Activated naive CD8-positive, alpha-beta T cell treated with anti-CD3 and anti-CD28 coated beads, Interleukin-2, amount 50 U/mL, for 16 hours (primary cell): ENCODE measurements at places on chromosomes 1 and 21.
A peak's percentile ranks its signal among the peaks of the same experiment; 100 is the strongest.

DNA sequence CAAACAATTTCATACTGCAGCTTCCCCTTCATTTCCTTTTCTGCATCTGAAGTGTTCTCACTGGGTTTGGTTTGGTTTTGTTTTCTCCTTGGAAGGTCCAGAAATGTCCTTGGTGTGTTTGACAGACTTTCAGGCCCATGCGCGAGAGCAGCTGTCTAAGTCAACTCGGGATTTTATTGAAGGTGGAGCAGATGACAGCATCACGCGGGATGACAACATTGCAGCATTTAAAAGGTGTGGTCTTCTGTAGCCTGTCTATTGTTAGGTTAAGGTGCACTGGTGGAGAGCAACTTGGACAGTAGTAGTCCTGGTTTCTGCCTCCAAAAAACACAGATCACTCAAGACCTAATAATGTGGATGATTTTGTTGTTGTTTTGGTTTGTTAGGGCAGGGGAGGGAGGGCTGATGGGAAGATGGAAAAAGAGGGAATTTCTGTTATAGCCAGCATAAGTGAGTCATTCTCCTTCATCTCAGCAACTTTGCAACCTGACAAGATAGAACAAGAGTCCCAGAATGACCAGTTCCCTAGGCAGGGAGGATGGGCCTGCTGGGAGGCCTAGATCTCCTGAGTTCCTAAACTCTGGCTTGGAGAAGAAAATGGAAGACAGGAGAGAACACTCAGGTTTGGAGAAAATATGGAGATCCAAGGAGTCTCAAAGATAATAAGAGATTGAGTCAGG lies 12.5 kb downstream of the HAO2 start:
- DNase-seq, result no peak

DNA sequence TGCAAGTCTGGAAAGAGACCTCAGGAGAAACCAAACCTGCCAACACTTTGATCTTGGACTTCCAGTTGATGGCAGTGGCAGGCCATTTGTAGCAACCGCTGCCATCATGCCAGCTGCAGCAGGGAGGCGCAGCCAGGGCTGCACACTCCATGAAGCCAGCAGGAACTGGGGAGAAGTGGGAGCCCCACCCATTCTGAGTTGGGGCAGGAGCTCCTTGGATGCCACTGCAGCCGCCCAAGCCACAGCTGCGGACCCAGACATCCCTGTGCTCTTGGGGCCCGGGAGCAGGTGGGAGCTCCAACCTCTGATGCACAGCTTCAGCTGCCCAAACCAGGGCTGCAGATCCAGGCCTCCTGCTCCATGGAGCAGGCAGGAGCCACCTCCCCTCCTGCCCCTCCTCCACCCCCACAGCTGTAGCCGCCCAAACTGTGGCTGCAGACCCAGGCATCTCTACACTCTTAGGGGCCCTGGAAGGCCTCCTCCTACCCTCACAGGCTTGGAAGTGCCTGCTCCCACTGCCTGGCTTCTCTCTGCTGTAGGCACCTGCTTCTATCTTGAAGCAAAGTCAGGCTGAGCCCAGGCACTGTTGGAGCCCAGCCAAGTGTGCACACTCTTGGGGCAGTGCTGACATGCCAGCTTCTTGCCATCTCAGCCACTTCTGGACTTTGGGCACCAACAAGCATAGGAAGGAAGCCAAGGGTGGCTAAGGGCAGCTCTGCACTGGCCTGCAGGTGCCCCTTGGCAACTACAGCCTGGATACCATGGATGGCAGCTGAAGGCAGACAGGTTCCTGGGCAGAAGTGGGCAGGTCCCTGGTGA lies 20.0 kb upstream of the DISP1 start:
- DNase-seq, result no peak

- no peak for DNase-seq
These were observed 483.0 kb downstream of the NCAM2 start for GRCh38 chr21:21481239-21481638.

DNA sequence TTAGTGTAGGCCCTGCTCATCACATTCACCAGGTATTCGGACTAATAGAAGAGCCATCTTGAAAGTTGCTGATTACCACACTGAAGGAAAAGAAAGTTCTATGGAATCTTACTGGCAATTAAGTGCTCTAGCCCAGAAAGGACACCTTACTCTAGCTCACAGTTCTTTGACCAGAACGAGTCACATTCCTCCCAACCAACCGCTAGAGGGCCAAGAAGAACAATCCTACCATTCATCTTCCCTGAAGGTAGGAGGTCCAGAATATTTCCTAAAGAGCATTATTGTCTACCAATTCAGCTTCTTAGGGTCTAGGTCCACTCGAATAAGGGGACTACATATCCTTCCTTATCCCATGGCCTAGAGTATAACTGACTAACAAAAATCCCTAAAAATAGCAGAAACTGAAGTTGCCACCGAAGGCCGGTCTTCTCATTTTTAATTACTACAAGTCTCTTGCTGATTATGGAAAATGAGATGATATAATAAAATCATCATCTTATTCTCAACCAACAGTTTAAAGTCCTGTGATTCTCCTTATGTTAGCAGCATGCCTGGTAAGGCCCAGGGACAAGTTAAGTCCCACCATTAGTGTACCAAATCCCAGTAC lies 2.7 kb upstream of the FMO1 start:
- no peak for DNase-seq

DNA sequence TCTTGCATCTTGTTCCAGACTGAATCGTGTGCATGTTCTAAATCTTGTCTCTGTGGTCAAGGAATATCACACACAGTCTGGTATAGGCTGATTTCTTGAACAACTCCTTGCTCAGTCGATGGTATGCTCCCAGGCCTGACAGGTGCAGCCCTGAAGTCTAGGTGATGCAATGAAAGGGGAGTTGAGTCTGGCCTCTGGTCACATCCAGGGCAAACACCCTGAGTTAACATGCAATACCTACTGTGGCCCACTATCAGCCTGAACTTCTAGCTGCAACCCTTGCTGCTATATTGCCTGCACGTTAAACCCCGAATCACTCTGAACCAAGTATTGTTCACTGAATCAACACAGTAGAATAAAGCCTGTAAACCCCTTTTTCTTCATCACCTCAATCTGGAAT lies 303.4 kb downstream of the USP25 start:
- DNase-seq, result no peak

DNA sequence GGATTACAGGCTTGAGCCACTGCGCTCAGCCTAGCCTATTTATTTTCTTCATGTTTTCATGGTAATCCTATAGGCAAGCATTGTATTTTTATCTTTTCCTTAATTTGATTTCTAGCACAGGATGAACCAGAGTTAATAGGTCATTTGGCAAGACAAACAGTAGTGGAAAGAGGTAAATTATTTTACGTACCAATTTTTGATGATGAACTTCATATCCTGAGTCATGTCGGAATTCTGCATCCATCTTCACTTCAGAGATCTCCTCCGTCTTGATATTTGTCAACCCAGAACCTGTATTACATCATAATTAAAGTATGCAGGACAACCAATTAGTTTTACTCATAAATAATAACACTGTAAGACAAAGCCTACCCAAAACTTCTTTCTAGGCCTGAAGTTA lies 162.6 kb downstream of the GABPA start:
- DNase-seq, result no peak

DNA sequence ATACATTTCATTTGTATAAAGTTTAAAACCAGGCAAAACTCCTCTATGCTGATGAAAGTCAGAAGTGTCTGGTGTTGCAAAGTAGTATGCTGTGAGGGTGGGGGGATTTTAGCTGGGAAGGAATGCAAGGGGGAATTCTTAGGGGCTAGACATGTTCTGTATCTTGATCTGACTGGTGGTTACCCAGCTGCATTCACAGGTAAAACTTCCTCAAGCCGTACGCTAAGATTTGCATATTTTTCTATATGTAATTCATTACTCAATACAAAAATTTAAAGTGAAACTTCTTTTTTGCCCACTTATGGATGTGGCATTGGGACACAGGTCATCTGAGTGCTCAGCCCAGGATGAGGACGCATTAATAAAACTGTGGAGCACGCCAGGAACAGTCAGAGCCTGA lies 323.3 kb downstream of the PAPPA2 start:
- DNase-seq, result no peak

- no peak for DNase-seq
These were observed 9.4 kb downstream of the PIGP start for GRCh38 chr21:37063433-37063832.

DNA sequence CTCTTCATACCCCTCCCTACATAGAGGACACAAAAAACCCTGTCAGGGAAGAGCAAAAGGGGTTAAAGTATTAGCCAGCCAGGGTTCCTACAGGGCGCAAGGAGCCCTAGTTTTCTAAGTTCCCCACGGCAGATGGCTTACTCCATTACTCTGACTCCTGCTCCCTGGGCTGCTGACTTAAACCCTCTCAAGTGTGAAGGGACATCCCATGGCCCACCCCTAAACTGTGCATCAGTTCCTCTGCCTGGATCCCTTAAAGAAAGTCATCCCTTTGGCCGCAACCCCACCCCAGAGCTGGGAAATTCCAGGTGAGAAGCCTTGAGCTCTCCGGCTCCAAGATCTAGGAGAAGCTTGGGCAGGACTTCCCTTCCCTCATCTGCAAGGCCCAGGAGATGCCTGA lies 236.0 kb downstream of the TOMM20 start:
- no peak for DNase-seq

- no peak for DNase-seq
These were observed 34.3 kb upstream of the RAP1GAP start for GRCh38 chr1:21703318-21703963.

- no peak for DNase-seq
These were observed 49.6 kb upstream of the ADAR start for GRCh38 chr1:154657556-154657955.

DNA sequence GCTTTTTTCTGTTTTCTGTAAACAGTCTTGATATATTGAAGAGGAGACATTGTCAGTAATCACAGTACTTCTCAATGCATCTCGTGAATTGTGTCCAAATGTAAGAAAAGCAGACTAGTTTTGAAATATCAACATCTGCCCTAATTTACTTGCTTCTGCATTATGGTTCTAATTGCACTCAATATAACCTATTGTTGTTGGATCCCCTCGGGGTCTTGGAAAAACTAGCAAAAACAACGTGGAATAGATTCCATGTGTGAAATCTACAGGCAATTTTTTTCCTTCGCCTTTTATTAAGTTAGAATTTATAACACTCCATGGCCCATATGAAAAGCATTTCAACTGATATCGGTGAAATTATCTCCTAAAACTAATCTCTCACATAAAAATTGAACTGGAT lies 236.5 kb downstream of the TTLL7 start:
- DNase-seq, result no peak

GRCh38 chr1:204997591-204998355 lies 45.2 kb upstream of the CNTN2 start:
- no peak for DNase-seq

DNA sequence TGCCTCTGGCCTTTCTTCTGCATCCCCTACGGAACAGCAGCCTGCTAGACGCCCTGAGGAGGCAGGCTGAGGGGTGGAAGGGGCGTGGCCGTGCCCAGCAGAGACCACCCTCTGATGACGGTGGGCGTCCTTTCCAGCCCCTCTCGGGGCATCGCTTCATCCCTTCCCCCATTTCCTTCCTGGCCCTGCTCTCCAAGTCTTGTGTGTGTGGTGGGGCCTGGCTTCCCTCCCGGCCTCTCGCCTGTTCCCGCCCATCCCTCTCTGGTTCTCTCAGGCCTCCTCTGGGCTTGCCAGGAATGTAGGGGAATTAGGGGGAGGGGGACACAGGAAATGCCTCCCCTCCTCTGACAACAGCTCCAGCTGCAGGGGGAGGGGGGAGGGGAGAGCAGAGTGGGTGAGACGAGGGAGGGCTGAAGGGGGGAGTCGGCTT lies 51.1 kb downstream of the SKI start:
- no peak for DNase-seq

- DNase-seq, result no peak
These were observed 5.0 kb upstream of the DUSP23 start for GRCh38 chr1:159775716-159776115.

DNA sequence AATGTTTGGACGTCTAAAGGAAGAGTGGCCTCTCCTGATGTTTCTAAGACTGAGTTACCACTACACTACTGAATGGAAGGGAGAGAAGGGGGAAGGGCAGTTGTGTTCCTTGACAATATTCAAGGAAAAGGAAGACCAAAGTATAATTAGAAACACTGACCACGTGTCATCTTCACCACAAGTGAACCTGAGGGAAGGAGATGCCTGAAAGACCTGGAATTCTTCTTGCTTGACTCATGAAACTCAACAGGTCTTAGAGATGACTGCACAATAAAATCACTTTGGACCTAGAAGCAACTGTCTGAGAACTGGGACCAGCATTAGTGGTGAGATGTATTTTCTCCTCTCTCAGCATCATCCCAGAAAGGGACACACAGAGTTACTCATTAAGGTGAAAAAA lies 56.7 kb downstream of the PTPN14 start:
- DNase-seq, result no peak

GRCh38 chr1:203427451-203427850 lies 48.2 kb upstream of the PRELP start:
- no peak for DNase-seq

GRCh38 chr1:205313563-205314308 lies 7.8 kb downstream of the NUAK2 start:
- DNase-seq, result no peak

DNA sequence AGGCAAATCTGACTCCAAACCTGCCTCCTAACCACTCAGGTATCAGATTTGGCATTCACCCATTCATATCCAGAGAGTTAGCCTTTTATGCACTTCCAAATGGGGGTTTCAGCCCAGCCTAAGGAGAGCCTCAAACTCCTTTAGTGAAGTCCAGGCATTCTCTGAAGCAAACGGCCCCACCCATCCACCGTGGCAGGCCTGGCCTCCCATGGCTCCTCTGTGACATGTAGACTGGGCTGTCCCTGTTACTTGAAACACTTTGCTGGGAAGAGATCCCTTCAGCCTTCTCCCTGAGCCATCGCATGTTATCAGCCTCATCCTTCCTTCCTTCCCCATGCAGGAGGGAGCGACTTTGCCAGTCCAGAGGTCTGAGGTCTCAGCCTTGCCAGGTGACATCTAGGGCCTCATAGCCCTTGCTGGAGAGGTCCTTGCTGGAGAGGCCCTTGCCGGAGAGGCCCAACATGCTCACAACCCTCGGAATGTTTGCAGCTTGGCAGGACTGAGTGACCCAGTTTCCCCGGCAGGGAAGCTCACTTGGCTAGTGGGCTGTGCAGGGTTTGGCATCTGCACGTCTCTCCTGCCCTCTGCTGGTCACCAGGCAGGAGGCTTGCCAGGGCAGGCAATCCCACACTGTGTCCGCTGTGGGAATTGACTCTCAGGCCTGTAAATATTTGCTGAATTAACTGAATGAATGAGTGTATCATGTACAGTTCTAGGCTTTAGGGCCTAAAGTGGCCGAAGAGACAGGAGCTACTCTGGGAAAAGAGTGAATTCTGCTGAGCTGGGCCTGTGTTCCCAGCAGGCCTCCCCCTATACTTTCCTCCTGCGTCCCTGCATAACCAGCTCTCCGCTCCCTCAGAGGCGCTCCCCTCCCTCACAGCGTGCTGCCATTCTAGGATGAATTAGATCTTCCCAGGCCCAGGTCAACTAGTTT lies 26.7 kb upstream of the RBM15 start:
- peak; percentile 39 for DNase-seq

DNA sequence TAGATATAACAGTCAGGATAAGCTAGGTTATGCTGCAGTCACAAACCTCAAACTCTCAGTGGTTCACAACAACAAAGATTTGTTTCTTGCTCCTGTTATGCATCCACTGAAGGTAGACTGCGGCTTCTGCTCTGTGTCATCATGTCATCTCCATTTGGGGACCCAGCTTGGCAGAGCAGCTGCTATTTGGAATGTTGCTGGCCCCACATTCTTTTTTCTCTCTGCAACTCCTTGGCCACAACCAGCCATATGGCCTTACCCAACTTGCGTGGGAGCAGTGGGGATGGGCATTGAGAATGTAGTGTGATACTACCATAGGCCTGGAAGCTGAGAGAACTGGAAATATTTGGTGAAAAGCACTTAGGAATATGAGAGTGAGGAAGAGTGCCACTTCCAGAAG lies 26.4 kb downstream of the AGO4 start:
- DNase-seq, result no peak
